CD4-positive, alpha-beta T cell treated with Interleukin-2 at 100 ng/mL for 4 hours (primary cell): ENCODE measurements at places on chromosomes 4 and X.

DNA sequence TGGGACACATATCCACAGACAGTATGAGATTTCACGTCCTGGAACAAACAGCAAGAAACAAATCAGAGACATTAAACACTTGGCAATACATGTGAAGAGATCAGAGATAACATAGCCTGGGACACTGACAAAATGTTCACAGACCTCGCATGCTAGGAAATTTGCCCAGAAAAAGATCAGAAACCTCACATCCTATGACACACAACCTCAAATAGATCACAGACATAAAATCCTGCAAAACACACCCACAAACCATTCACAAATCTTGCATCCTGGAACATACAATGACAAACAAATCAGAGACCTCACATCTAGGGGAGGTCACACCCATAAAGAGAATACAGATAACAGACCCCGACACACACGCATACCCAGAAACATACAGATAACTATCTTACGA is 18.0 kb downstream of the SUV39H1 start:
- peak; percentile 61 for DNase-seq

GRCh38 chrX:130916636-130917422 is 13.8 kb upstream of the ENOX2 start:
- DNase-seq: peak; percentile 38

DNA sequence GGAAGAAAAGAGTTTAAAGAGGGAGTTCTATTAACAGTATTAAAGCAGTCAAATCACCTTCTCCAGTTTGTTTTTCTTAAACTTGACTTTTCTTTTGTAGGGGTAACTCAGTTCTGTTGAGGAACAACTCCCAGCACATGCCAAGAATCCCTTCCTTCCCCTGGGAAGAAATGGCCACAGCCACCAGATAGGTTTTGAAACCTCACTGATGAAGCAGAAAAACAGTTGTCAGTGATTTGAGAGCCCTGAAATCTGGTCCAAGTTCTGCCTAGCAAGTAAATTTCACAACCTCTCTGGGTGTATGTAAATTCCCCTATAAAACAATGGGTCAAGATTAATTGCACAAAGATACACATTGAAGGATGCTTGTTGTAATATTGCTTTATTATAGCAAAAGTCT is 167.1 kb downstream of the DHX15 start:
- no peak for DNase-seq

DNA sequence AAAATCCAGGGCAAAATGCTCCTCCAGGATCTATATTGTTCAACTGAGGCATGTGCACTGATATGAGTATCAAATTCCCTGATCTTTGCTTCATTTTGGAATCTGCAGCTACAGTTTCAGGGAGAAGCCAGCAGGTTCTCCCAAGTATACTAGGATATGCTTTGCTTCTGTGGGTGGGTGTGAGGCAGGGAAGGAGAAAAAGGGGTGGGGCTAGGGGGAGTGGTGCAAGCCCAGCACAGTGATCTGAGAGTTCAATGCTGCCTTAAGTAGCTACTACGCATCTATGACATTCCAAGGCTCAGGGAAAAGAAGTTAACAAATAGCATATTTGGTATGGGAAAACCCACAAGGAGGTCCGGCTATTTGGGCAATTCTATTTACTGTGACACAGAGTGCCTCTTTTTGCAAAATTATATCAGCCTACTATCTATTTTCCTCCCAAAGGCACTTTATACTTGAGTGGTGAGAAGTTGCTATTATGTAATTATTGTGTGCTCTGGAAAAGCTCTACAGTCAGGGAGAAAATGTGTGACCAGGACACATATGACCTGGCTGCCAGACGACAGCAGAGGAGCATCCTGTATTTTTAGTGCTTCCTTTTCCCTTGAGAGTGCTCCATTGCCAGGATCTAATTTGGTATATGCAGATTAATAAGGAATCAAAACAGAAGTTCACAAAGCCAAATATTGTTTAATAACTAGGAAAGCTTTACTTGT is 162.0 kb downstream of the RNF150 start:
- DNase-seq: no peak

GRCh38 chr4:38490753-38491446 is 173.1 kb upstream of the KLF3 start:
- DNase-seq: no peak

- DNase-seq: peak; percentile 68
Observed at GRCh38 chr4:145936142-145936996, 2.3 kb downstream of the ZNF827 start.

GRCh38 chrX:37580080-37580479 is 8.6 kb downstream of the LANCL3 start:
- no peak for DNase-seq
